ENCODE measurements at places on chromosomes 6 and 20. TPM values are rescaled to one million over a fixed set of nuclear protein-coding genes. Genes with fewer than 3 reads are reported as not detected.

- no peak for DNase-seq
Measured at GRCh38 chr6:52590152-52590891, 13.5 kb upstream of the TRAM2 start.

- no peak for DNase-seq
Measured at GRCh38 chr6:119728935-119729334, 379.4 kb upstream of the MAN1A1 start.

Gene PACSIN1
- 6.4 TPM for total RNA-seq

DNA sequence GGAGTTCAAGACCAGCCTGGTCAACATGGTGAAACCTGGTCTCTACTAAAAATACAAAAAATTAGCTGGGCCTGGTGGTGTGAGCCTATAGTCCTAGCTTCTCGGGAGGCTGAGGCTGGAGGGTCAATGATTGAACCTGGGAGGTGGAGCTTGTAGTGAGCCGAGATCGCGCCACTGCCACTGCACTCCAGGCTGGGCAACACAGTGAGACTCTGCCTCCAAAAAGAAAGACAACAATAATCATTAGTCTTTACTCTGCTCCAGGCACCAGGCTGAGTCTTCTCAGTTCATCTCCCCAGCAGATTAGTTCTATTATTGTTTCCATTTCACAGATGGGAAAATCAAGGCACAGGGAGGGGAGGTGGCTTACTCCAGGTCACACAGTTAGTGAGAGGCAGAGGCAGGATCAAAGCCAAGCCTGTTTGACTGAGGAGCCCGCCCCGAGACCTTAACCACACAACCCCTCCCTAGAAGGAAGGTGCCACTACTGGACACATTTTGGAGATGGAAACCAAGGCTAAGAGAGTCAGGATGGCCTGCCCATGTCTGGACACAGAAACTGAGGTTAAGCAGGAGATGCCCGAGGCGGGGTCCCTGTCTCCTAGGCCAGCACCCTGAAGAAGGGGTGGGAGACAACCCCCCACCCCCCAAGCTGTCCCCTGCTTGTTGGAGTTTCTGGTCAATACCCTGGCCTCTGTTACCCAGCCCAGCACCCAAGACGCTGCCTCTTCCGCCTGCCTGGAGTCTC lies 75.8 kb downstream of the CEBPB start:
- no peak for DNase-seq

GRCh38 chr6:118663993-118664985 lies 12.9 kb upstream of the CEP85L start:
- DNase-seq: no peak

DNA sequence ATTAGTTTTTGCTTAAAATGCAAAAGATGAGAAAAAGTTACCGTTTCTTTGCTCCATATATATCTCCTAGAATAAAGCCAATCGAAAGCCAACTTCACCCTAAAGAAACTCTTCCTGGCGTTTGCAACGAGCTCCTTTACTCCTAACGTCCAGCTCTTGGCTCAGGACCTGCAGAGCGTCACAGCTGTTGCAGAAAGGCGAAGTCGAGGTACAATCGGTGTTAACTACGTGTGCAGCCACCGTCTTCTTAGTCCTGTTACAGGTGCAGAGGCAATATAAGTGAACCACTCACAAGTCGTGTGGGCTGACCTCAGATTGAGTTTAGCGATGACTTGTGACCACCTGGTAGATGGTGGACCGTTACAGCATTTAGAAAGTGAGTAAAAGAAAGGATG lies 113.1 kb downstream of the TRIM27 start:
- DNase-seq: no peak

GRCh38 chr6:108752733-108753590 lies 95.3 kb upstream of the ARMC2 start:
- no peak for DNase-seq

Gene SMLR1
- total RNA-seq: not detected

GRCh38 chr6:18155150-18155863 lies at the start of gene KDM1B:
TSS of gene KDM1B (plus strand) at chr6:18155422. CDS start at chr6:18159896, 4,474 bp downstream.
- DNase-seq: peak; percentile 99

Gene SMIM28
- not detected for total RNA-seq

DNA sequence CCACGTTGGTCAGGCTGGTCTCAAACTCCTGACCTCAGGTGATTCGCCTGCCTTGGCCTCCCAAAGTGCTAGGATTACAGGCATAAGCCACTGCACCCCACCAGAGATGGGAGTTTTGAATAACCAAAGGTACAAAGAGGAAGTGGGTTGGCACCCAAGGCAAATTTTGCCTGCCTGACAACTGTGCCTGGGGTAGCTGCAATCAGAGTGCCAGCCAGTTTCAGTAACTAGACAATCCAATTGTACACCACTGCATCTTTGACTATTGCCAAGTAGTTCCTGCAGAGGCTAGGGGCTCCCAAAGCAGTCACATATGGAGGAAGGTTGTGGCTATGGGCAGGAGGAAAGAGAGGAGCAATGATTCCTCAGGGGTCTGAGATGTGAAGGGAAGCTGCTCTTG lies 16.6 kb downstream of the ZC3H12D start:
- no peak for DNase-seq

DNA sequence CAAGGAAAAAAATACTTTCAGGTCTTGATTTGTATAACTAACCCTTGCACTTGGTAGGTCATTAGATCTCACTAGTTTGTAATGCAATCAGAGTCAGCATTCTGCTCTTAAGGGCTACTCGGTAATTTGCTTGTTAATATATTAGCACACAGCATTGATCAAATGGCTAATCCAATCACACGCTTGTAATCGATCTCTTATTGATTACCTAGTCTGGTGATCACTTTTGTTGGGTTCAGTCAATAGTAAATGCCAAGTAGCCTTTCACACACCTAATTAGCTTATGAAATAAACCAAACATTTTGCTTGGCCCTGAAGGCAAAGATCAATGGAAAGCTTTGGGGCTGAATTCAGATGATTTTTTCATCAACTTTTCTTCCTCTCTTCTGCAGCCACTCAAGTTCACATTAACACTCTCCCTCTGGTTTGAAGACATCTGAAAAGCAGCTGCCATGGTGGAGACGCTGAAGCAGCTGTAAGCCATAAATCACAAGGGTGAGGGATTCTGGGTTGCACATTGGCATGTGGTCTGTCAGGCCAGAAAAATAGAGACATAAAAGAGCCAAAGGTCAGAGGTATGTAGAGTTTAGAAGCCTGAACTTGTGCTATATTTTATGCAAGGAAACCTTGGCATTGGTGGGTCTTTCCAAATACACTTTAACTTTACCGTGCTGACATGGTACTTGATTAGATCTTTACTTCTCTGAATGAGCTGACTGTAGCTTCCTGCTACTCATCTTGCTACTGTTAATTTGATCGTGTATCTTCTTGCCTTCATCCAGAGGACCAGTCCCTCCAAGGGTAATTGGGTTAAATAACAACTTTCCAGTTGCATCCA lies 234.4 kb downstream of the SIM1 start:
- no peak for DNase-seq

GRCh38 chr6:10759312-10759839 lies 11.8 kb downstream of the TMEM14B start:
- peak; percentile 71 for DNase-seq

- no peak for DNase-seq
Measured at GRCh38 chr6:109183109-109183650, 87.9 kb downstream of the CEP57L1 start.

Gene RFX6
- not detected for total RNA-seq

DNA sequence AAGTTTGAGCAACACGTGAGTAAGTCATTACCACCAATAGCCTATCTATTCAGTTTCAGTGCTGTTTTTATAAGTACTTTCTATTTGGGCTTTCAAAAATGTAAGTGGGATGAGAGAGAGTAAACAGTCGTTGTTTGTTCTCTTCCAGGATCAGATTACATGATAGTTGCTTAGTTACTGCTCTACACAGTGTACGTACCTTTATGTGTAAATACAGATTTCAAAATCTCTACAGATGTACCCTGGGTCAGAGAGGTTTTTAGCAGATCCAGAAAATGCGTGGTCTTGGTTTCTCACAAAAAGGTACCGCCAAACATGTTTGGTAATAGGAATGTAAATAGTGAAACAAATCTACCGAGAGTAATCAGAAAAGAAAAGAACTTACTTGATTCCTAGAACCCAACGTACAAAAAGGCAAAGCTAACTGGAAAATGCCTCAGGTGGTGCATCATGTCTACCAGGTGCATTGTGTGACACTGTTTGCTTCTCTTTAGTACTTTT lies 421.1 kb downstream of the BCKDHB start:
- peak; percentile 24 for DNase-seq

Gene TXLNB
- not detected for total RNA-seq

Gene SIRPA
- total RNA-seq: 18.5 TPM

Gene CRISP3
- 0.48 TPM for total RNA-seq

DNA sequence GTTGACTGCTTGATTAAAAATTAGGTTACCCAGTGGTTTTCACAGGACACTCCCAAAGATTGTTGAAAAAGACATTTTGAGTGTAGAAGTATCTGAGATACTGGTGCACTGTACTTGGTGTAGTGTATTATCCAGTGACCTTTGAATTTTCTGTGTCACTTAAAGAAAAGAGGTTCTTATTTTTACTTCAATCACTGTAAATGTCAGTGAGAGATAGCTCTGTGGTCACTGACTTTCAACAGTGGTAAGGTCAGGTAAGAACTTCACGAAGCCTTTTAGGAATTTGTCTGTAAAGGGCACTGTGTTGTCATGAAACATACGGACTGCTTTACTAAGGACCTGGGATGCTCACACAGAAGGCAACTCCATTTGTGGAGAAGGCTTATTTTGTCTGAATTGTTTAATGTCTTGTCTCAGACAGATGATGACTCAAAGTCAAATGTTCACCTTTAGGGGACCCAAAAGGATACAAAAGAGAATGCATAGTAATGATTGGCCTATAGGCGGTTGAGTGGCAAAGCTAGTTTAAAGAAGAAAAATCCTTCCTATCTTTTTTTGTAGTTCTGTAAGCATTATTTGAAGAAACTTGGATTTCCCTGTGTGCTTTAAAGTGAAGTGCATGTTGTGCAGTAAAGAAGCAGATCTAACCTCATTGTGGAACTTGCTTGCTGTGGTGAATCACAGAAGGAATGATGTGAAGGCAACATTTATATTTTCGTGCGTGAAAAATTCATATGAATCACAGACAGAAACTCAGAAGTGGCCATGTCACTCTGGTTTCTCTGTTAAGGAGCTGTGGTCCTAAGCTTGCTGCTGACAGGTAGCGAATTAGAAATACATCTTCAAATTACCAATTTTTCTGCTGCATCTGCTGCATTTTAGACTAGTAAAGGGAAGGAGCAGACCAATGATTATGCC lies 47.3 kb downstream of the ZFAND3 start:
- DNase-seq: no peak

Gene DEF6
- 27.0 TPM for total RNA-seq

GRCh38 chr6:141024526-141024925 lies 1108.2 kb upstream of the GJE1 start:
- DNase-seq: no peak

DNA sequence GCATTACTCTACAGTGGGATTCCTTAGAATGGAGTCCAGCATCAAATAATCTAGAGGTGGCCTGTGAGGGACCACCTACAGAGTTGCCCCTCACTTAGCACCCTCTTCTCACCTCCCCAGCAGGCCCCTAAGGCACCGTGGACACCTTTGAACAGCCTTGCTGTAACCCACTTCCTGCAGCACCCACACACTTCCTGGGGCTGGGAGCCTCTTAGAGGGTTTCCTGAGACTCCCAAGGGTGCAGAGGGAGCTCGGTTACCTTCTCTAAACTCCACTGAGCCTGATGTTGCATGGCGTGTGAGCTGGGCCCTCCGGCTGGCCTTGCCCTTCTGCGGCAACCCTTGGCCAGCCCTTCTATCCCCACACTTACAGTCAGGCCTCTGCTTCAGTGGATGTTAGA lies 7.3 kb upstream of the SIRPG start:
- DNase-seq: no peak

GRCh38 chr20:36969051-36969450 lies 17.5 kb upstream of the SAMHD1 start:
- DNase-seq: no peak

DNA sequence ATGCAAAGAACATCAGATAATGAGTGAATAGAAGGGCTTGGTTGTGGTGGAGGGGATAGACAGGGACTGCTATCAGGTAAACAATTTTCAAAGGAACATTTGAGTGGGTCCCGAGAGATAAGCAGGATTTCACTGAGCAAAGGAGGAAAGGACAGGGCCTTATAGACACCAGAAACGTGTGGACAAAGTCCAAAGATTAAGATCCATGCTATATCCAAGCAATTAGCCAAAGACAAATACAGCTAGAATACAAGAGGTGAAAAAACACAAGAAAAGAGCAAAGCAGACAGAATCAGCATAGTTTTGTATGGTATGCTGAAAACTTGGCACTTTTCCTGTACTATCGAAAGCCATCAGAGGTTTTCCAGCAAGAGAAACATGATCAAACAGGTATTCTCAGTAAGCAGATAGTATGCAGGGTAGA lies 59.8 kb downstream of the CDK19 start:
- no peak for DNase-seq

Gene FLRT3
- 0.70 TPM for total RNA-seq

Gene BPIFA1
- total RNA-seq: not detected

DNA sequence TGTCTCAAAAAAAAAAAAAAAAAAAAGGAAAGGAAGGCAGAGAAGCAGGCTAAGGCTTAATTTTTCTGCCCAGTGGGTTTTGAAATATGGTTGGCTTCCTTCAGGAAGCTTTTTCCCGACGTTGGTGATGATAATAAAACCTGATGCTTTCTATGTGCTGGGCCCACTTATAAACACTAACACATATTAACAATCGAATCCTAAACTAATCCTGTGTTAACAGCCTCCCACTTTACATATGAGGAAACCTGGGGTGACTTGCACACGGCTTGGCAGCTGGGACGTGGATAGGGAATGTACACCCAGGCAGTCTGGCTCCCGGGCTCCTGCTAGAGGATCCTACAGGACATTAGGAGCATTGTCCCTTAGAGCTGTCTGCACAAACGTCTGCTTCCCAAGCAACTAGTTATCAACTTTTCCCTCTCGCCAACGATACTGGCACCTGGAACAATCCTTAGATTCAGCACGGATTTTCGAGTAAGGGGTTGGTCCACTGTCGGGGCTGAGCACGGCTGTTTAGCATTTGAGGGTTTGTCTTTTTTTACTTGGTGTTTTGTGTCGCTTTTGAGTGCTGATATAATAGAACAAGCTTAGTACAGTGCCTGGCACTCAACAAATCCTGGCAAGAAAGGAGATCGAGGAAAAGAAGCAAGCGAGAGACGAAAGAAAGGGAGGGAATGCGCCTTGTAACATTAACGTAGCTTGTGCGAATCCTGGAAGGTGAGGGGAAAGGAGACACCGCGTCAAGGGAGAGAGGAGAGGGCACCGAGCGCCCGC lies 622 bp upstream of the KIZ start:
- DNase-seq: no peak

Gene SEL1L2
- not detected for total RNA-seq

- DNase-seq: no peak
Measured at GRCh38 chr6:150272264-150272975, 96.4 kb upstream of the IYD start.

DNA sequence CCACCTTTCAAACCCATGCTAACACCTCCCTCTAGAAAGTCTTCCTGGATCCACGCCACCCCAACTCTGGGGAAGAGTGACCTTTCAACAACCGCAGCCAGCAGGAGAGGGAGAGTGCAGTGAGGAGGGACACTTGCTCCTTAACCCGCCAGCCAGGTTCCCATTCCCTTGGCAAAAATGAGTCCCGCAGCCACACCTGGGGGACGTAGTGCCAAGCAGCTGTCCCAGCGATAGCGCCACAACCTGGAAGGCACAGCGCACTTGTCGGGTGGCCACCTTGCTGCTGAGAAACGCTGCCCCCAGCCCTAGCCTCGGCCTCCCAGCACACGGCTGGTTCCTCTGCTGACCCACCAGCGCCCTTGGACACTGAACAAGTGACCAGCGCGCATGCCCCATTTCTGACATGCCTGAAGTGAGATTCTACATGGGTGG lies 119.3 kb downstream of the JPH2 start:
- DNase-seq: no peak

Gene KHDRBS2
- not detected for total RNA-seq

Data from PC-9 (cell line).